ENCODE measurements at places on chromosomes 1 and 21.

DNA sequence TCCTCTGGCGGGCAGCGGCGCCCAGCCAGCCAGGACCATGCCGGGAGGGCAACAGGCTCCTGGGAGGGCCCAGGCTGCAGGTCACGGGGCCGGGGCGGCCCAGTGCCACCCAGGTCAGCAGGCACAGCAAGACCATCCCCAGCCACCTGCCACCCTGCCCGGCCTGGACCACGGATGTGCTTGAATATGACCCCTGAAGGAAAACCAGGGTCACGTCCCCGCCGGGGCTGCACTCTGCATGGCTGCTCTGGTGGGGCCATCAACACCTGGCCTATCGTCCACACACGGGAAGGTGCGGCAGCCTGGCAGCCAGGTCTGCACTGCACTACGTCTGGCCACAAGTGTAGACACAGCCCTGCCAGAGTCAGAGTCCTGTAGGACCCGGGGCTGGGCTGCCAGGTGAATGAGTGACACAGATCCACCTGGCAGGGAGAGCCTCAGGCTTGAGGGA lies 6.9 kb downstream of the WNT9A start:
- DNase-seq, result no peak

GRCh38 chr1:118783095-118783758 lies 204.9 kb downstream of the TBX15 start:
- DNase-seq, result no peak

DNA sequence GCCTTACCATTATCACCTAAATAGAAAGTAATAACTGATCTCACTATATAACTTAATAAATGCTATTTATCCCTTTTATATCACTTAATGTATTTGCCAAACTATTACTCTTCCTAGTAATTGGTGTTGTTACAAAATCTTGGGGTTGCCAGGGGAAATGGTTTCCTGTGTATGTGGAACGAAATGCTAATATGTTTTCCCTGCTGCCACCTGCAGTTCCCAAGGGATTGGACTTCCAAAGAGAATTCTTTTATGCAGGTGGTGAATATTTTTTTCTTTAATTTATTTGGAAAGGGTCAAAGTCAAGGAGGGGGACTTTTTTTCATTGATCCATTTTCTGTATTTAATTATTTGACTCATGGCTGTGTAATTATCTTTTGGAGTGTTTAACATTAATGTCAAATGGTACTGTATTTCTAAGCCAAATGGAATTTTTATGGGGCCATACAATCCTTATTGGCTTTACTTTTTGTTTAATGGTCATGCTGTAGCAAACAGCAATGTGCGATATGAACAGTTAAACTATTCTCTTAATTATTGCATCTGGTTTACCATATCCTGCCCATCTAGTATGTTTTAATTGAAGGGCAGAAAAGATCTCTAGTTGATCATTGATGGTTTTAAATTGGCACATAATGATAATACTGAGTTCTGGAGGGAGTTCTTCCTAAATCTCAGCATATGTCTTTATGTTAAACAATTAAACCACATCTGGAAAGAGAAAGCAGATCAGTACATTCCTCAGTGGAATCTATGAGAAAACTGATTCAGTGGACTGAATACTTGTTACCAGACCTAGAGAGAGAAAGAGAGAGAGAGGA lies 486.3 kb downstream of the TTLL7 start:
- no peak for DNase-seq

GRCh38 chr1:178025613-178026356 lies 55.9 kb upstream of the SEC16B start:
- no peak for DNase-seq

DNA sequence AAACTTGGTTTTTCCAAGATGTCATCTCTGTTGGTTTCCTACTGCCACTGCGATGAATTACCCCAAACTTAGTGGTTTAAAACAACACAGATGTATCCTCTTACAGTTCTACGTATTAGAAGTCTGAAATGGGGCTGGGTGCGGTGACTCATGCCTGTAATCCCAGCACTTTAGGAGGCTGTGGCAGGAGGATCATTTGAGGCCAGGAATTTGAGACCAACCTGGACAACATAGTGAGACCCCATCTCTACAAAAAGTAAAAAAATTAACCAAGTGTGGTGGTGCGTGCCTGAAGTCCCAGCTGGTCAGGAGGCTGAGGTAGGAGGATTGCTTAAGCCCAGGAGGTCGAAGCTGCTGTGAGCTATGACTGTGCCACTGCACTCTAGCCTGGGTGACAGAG lies 57.2 kb upstream of the GRHL3 start:
- DNase-seq, result no peak

DNA sequence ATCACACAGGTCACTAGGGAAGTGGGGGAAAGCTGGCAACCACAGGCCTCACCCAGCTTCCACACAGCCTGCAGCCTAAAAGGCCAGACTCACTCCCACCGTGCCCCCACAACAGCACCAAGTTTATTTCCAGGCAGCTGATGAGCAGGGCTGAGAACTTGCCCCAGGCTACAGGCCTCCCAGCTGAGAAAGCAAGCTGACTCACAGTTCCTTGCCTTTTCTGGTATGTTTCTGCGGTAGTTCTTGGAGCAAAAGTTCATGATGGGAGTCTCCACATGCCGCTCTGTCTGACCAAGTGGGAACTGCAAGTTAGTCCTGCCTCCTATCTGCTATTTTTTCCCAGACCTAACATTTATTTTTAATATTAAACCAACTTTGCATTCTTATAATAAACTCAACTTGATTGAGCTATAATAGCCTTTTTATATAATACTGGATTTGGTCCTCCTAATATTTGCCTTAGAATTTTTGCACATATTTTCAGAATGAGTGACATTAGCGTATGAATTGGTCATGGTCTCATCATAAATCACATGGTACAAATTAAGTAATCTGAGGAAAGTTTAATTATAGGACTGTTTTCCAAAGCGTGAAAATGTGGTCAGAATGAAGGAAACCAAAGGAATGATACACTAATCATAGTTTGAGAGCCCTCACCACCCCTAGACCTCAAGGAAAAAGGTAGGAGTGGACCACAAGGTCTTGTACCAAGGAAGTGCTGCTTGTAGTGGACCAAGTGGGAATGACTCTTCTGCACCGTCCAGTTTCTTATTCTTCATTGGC lies 30.7 kb downstream of the RPAP2 start:
- DNase-seq, result no peak

DNA sequence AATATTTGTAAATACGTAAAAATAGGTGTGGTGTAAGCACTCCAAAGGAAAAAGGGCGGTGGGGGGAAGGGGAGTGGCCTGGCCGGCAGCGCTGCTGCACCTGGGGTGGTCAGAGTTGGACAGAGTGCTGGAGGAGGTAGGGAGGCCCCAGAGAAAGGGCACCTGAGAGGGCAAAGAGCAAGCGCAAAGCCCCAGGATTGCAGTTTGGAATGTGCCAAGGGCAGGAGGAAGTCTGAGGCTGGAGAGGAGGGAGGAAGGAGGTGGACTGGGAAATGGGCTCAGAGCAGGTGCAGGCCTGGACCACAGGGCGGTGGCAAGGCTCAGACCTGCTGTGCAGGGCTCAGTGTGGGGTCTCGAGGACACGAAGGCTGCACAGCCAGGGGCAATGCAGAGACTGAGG lies 30.6 kb downstream of the LDLRAP1 start:
- no peak for DNase-seq

GRCh38 chr1:207870306-207871031 lies 40.5 kb downstream of the CD34 start:
- no peak for DNase-seq

Data from LoVo (cell line).